Activated CD8-positive, alpha-beta memory T cell treated with anti-CD3 and anti-CD28 coated beads for 1 hour (primary cell): ENCODE measurements at places on chromosomes 3 and 15.

DNA sequence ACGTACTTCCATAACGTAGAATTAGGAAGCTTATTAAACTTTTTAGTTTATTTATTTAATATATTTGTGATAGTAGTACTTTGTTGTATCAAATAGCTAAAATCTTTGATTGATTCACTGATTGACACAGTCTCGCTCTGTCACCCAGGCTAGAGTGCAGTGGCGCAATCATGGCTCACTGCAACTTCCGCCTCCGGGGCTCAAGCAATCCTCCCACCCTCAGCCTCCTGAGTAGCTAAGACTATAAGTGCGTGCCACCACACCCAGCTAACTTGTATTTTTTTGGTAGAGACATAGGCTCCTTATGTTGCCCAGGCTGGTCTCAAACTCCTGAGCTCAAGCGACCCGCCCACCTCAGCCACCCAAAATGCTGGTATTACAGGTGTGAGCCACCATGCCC lies 5.7 kb downstream of the APH1B start:
- no peak for DNase-seq

DNA sequence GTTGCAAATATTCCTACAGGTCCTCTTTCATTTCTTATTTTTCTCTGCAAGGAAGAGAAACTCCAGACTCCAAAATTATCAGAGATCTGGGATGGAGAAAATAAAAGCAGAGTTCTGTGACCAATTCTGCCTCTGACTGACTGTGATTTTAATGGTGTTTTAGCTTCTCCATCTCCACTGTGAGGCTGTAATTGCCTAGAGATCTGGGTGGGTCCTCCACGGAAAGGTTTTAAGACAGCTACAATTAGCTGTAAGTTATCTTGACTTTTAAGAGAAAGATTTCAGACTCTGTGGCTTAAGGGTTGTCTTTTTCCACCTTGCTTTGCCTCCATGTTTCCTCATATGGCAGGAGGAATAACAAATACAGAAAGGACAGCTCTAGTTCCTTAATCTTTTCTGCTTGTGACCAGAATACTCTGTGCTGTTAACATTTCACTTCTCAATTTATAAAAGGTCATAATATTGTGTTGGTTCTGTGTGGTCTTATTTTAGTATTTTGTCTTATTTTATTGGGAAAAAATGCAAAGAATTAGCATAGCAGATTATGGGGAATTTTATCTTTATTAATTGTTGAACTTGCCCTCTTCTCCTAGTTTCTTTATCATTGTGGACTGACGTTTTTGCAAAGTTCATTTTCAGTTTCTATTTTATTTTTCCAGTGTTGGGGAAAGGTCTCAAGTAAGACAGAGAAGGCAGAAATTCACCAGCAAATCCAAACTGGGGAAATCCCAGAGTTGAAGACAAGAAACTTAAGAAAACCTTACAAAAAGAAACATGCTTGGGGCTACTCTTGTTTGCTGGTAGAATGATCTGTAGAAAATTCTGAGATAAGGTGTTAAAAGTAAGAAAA lies 157.9 kb downstream of the RAP2B start:
- no peak for DNase-seq

DNA sequence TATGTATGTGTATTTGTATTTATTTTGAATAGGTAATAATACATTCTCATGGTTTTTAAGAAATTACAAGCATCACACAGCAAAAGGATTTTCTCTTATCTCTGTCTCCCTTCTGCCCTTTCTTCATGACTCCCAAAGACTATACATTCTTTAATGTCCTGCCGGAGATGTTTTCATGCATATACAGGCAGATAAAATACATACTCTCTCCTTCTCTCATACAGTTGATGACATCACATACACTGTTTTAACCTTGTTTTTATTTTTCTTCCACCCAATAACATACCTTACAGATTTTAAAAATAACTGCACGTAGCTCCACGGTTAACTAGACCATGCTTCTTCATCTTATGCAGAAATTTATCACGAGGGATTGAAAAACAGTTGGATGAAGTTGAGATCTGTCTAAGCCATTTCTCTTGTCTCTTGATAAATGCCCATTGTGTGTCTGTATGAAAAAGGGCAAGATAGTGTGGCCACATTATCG lies 249.8 kb downstream of the EDEM1 start:
- no peak for DNase-seq

GRCh38 chr15:70033529-70034140 lies 64.1 kb downstream of the TLE3 start:
- DNase-seq, result no peak

- no peak for DNase-seq
These were observed 579 bp upstream of the PLAAT1 start for GRCh38 chr3:193240436-193240849.

- no peak for DNase-seq
These were observed 194.7 kb downstream of the LPP start for GRCh38 chr3:188348435-188349244.

DNA sequence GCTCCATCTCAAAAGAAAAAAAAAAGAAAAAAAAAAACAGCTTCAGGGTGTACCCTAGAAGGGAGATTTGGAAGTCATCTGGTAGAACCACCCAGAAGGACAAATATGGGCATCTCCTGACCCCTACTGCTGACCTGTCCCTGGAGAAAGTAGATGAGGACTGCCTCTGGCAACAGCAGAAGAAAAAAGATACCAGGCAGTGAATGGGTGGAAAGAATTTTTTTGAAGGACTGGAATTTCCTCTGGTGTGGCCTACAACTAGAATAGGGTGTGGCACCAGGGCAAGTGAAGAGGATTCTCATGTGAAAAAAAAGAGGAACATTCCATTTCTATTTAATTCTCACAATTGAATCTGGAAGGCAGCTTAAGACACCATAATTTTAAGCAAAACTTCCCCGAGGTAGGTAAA lies 3.1 kb downstream of the ANXA2 start:
- DNase-seq, result no peak

DNA sequence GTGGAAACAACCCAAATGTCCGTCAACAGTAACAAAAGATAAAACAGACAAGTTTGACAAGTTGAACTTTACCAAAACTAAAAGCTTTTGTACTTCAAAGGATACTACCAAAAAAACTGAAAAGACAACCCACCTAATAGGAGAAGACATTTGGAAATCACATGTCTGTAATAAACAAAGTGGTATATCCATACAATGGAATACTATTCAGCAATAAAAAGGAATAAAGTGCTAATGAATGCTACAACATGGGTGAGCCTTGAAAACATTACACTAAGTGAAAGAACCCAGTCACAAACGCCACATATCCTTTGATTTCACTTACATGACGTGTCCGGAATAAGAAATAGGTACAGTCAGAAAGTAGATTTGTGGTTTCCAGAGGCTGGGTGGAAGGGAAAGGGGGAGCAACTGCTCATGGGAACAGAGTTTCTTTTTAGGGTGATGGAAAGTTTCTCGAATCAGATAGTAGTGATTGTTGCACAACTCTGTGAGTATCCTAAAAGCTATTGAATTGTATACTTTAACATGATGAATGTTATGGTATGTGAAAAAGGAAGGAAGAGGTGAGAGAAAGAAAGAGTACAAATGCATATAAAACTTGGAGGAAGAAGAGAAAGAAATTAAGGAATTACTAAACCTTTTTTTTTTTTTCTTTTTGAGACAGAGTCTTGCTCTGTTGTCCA lies 72.7 kb upstream of the ABHD2 start:
- no peak for DNase-seq

GRCh38 chr3:124075753-124076152 lies 83.8 kb upstream of the ROPN1 start:
- DNase-seq, result no peak

- no peak for DNase-seq
These were observed 224.2 kb downstream of the SOX2 start for GRCh38 chr3:181935915-181936314.

DNA sequence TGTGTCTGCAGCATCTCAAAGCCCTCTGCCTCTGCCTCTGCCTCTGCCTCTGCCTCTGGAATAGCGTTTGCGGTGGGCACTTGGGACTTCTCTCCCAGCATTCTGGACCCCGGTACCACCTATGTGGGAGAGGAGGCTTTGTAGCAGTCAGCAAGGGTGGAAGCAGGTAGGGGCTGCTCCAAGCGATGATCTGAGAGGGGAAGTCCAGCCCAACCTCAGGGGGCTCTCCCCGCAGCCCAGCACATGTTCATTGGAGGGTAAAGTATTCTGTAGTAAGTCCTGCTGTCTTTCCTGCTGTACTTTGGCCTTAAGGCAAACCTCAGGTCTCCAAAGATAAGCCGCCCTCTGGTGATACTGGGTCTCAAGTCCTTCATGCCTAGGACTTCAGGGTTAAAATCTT lies 68.6 kb downstream of the FAM174B start:
- no peak for DNase-seq

DNA sequence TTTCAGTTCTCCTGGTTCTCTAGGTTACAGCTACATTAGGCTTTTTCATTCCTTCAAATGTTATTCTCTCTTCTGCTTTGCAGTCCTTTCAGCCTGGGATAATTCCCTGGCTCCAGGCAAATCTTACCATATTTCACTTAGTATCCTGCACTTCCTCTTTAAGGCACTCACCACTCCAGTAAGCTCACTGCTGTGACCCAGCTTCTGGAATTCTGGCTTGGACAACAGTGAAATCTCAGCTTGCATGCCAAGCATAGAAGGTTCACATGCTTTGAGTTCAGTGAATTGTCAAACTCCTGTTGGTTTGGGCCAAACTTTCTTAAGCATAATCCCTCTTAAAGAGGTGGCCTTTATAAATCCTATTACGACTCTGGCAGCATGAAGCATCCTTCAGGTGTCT lies 69.4 kb downstream of the SCN10A start:
- DNase-seq, result no peak

DNA sequence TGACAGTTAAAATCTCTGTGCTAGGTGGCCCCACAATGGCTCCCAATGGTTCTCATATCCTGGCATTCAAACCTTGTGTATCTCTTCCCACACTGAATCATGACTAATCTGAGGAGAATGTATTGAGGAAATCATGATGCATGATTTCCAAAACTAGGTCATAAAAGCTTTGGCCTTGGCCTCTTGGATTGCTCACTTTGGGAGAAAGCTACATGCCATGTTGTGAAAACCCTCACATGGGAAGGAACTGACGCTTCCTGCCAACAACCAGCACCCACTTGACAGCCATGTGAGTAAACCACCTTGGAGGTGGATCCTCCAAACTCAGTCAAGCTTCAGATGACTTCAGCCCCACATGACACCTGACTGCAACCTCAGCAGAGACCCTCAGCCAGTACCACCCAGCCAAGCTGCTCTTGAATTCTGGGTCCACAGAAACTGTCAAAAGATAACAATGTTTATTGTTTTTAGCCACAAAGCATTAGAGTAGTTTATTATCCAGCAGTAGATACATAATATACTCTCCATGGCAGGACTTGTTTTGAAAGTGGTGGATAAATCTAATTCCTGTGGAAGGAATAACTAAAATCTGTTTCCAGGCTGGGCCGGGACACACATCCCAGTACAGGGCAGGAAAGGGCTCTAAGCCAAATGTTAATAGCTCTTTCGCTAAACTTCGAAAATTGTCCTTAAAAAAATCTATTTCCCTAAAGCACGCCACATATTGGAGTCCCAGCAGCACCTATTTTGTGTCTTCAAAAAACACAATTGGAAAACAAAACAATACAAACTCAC lies 1.0 kb upstream of the ZNF620 start:
- DNase-seq, result no peak

DNA sequence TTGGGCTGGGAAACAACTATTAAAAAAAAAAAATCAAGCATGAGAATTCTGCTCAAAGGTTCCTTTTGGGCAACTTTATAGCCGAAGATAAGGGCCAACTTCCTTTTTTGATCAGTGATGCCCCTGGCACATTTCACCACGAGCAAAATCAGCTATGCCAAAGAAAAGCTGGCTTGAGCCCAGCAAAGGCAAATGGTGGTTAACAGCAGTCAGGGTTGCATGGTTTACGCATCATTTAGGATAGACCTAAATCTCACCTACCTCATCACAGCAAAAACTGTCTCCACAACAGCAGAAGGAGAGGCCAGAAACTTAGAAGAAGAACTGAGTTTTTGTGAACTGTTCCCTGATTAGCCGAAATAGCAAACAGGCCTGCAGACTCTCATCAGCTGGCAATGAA lies 220.1 kb upstream of the CDIN1 start:
- DNase-seq, result no peak

DNA sequence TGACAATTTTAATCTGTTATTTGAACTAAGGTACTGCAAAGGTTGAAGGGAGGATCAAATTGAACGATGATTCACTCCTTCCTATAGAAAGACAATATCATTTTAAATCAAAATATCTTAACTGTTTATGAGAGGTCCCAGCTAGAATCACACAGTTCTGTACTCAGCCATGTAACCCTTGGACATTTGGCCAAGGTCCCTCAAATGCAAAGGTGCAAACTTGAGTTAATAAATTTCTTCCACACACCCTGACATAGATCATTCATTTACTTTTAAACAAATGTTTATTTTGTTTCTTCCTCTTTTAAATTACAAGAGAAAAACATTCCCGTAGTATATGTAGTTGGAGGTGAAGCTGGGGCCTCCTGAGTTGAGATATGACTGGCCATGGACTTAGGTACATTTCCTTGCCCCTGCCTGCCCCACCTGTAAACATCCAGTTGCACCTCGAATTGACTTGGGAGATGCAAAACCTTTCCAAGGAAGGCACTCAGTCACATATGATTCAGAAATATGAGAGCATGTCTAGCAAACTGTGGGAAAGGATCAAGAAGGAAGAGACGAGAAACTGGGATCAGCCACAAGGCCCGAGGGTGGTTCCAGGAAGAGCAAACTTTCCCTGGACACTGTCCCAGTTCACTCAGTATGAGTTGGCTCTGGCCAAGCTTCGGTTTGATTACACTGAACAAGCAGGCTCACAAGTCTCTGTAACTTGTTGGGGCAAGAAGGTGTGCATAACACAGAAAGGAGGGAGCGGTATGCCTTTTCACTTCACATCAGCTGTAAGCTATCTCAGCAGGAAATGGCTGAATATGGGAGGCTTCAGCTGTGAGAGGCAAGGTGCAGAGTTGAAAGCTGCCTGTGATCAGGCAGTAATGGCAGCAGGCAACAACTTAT lies 6.7 kb downstream of the TNFSF10 start:
- no peak for DNase-seq

- no peak for DNase-seq
These were observed 57.0 kb upstream of the GATM start for GRCh38 chr15:45435124-45435903.

- no peak for DNase-seq
These were observed 212.3 kb downstream of the FGF12 start for GRCh38 chr3:192514754-192515663.

DNA sequence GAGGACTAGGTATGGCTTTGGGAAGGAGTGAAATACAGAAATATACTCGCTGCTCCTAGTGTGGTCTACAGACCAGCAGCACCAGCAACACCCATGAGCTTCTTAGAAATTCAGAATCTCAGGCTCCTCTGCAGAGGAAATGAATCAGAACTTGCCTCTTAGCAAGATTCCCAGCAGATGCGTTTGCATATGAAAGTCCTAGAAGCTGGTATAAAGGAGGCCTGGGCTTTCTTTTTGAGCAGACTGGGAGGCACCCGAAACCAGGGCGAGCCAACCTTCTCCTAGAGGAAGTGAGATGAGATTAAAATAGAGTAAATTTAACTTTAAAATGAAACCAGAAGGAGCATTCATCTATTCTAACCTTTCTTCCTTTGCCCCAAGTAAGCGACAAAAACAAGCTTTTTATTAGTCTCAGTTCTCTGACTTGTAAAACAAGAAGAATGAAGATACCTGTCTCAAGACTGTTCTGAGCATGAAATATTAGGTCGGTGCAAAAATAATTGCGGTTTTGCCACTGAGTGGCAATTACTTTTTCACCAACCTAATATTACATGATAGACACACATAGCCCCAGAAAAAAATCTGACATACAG lies 140.0 kb downstream of the PDZRN3 start:
- no peak for DNase-seq

- DNase-seq, result no peak
These were observed 143.4 kb downstream of the GREM1 start for GRCh38 chr15:32861174-32861573.
